CD4-positive, alpha-beta T cell treated with Interferon alpha-2 for 1 hour (primary cell): ENCODE measurements at places on chromosomes 16 and 17.

GRCh38 chr17:45902892-45903346 lies 8.6 kb downstream of the MAPT start:
- DNase-seq = no peak

DNA sequence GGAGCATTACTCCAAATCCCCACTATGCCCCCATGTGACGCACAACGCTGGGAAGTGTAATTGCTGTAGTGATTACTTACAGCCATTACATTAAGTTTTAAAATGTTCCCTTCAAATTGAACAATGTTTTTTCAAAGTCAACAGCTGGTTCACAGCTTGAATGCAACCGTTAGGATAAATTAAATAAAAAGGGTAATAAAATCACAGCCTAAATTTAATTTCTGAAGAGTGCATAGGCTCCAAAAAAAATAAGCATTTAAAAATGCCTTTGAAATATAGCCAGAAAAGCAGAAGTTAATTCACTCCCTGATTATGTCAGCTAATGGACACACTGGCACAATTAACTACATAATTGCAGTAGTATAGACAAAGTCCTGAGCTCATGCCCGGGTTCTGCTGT lies 50.5 kb upstream of the KDM8 start:
- no peak for DNase-seq

DNA sequence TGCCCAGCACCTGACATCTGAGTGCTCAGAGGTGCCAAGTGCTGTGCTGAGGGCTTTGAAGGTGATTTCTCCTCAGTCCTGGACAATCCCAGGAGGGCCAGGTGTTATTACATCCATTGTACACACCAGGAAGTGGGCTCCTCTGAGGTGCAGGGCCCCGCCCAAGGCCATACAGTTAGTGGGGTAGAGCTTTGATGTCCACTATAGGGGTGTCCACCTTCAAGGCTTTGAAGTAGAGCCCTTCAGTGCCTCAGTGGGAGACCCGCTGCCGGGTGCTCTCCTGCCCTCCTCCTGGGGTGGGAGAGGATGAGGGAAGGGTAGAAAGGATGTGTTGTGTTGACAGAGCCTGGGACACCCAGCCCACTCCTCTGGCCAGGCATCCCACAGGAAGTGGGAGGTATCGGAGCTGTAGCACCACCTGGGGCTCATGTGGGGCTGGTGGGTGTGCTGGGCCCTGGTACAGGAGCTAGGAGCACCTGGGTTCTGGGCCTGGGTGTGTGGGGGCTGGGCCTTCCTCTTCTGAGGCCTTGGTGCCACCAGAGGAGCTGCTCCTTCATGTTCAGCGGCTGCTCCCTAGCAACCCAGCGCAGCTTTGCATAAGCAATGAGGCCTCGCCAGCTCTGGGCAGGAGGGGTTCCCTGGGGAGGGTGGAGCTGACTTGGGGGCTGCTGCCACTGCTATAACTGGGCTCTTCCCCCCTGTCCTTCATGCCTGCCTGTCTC lies 7.4 kb downstream of the LASP1 start:
- peak; percentile 51 for DNase-seq

GRCh38 chr16:12300945-12301500 lies 324.5 kb downstream of the SNX29 start:
- no peak for DNase-seq

DNA sequence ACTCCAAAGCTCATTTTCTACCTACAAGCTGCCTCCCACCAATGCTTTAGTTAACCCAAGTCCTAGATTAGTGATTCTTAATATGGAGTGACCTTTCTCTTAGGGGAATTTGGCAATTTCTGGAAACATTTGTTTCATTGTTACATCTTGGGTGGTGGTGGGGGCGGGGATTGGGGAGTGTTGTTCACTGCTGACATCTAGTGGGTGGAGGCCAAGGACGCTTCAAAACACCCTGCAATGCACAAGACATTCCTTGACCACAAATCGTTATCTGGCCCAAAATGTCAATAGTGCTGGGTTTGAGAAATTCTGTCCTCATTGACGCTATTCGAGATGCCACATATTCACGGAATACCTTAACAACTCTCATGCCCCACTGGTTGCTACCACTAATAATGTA lies 282.9 kb downstream of the RBFOX1 start:
- DNase-seq = no peak

DNA sequence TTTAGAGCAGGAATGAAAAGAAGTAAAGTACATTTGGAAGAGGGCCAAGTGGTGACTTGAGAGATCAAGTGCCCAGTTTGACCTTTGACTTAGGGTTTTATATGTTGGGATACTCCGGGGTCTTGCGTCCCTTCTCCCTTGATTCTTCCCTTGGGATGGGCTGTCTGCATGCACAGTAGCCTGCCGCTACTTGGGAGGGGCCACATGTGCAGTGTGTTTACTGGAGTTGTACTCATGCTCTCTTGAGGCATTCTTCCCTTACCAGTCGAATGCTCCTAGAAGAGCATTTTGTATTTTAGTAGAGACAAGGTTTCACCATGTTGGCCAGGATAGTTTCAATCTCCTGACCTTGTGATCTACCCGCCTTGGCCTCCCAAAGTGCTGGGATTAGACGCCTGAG lies 23.8 kb downstream of the GDPD1 start:
- no peak for DNase-seq

DNA sequence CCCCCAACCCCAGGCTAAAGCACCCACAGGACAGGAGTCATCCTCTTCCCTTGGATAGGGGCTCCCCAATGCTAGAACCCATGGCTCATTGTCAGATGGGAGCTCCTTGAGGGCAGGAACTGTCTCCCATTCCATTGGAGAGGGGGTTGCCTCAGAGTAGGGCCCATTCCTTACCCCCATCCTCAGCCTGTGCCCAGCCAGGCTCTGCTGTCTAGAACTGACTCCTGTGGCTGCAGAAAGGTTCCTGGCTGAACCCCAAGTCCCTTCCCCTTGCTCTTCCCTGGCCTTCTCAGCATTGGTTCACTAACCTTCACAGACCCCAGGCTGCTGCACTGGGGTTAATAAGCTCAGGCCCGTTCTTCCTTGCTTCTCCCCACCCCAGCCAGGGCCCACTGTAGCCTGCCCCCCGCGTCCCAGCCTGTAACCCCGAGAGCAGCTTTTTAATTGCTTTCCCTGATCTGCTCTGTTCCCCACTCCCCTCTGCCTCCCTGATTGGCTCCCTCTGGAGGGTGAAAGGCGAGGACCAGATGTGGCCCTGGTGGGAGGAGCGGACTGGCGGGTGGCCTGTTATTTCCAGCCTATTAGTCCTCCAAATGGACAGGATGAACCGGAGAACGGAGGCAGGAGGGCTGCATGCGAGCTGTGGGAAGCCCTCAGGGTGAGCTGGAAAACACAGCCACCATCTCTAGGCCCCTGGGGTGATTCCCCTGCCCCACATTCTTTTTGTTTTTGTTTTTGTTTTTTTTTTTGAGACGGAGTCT lies 6.0 kb upstream of the GFAP start:
- no peak for DNase-seq

- DNase-seq = no peak
Measured at GRCh38 chr16:11585460-11586377, 1.0 kb downstream of the LITAF start.

GRCh38 chr16:80023865-80024264 lies 423.3 kb upstream of the MAF start:
- DNase-seq = no peak

GRCh38 chr17:11671126-11671525 lies 72.9 kb downstream of the DNAH9 start:
- DNase-seq = no peak

DNA sequence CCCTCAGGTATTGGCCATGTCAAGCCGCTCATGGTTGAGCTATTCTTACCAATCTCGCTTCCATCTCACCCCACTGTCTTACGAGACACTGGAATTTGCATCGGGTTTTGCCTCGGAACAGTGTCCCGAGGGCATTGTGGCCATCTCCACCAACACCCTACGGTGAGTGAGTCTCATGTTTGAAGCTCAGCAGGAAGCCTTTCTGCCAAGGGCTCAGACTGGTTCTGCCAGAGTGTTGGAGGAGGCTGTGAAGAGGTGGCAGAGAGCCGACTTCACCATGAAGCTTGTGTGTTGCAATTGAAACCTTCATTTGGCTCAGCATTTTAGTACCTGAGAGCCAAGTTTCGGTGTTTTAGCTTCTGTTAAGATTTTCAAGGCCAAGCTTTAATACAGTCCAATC lies 38.0 kb downstream of the SF3B3 start:
- no peak for DNase-seq

- DNase-seq = no peak
Measured at GRCh38 chr17:38540514-38541045, 65.2 kb downstream of the SRCIN1 start.

DNA sequence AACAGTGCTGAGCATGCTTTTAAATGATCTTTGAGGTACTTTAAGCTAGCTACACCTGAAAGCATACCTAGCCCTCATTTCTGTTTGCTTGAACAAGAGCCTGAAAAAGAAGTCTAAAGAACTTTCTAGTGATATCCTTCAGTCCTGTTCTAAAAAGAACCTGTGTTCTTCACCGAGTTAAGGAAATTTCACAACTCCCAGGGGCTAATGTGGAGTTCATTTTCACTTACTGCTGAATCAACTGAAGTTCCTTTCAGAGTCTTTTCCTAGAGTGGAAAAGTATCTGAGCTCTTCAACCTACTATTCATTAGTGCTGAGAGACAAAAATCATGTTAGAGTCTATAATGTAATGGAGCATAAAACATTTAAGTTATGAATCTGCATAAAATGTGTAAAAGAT lies 66.9 kb downstream of the CHD9 start:
- no peak for DNase-seq

DNA sequence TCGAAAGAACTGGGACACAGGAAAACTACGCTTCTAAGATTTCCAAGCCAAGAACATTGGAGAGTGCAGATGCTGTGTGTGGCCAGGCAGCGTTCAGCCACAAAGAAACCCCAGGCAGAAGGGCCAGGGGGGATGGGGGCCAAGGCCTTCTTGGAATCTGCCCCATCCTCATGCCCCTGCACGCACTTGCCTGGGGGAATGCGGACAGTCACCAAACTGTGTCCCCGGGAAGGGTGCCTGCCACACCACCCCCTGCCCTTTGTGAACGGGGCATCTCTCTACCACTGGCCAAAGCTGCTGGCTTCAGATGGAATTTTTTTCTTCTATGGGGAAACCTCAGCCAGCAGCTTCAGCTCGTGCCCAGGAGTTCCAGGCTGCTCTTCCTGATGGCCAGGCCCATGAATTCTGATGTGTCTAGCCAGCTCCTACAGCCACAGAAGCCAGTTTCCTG lies 32.0 kb upstream of the DNAH17 start:
- DNase-seq = no peak

GRCh38 chr17:3385869-3386816 lies at the start of gene OR3A2:
OR3A2 (minus strand) TSS chr17:3386308.
- DNase-seq = peak; percentile 28

DNA sequence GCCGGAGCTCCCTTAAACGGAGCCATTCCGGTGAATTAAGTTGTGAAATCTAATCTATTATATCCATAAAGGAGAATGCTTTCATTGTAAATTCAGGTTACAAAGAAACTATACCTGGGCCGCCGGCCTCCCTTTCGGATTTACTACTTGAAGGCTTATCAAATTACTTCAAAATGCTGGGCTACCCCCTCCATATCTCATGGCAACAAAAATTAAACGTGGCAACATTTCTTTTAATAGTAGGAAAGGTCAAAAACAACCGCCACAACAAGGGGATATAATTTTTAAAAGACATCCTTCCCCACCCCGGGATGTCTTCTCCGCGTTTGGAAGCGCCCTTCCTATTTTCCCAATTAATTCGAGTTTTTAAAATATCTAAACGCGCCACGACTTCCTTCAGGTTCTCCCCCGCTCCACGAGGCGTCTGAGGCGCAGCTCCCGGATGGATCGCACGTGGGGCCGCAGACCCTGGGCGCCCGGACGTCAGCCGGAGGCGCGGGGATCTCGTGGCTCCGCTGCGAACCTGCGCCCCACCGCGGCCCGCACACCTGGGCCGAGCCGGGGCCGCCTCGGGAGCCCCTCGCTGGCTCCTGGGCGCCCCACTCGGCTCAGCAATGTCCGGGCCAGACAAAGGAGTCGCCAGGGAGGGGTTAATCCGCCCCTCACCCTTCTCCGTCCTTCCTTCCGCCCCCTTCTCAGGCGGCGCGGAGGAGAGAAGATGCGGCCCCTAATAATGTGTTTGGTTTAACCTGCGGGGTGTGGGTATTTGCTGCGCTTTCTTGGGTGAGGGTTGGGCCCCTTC lies 47.4 kb upstream of the SLC38A10 start:
- DNase-seq = no peak

DNA sequence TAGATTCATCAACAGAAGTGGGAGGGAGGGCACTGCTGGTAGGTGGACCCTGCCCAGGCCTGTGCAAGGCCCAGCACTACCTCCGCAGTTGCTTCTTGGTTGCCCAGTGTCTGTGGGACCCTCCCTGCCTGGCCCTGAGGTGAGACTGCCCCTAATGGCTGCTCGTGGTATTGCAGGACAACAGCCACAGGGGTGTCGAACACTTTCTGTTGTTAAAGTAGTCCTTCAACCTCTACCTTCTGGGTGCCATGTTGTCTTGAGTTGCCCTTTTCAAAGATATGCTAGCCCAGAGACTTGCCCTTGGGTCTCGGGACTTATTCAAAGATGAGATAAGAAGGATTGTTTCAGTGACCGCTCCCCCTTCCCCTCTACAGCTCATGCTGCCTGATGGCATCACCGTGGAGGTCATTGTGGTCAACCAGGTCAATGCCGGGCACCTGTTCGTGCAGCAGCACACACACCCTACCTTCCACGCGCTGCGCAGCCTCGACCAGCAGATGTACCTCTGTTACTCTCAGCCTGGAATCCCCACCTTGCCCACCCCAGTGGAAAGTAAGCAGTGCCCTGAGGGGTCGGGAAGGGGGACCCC lies 29.1 kb downstream of the AKAP1 start:
- DNase-seq = peak; percentile 50

DNA sequence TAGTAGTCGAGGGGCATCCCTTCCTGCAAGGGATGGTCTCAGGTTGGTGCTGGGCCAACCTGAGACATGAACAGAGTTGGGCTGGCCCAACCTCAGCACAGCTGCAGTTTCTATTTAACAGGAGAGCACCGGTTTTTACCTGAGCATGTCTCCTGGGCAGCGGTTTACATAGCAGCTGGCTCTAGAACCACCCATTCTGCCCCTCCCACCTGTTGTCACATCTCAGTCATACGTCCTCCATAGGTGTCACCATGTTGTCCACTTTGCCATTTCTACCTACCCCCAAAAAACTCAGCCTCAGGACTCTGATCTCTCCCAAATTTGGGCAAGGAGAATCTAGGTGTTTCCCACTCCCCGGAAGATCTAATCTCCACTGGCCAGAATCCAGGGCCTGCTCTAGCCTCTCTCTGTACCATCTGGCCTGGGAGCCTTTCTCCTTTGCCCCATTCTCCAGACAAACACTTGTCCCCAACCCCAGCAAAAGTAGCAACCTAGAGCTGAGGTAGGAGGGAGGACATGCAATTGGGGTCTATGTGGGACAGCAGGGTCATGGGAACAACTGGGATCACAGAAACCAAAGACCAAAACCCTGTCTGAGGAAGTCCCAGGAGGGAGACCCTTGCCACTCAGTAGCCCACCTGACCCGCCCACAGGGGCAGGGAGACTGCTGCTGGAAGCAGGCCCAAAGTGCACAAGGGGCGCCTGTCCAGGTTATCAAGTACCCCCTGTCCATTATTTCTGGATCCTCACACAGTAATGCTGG lies 19.1 kb downstream of the ETV4 start:
- DNase-seq = no peak

DNA sequence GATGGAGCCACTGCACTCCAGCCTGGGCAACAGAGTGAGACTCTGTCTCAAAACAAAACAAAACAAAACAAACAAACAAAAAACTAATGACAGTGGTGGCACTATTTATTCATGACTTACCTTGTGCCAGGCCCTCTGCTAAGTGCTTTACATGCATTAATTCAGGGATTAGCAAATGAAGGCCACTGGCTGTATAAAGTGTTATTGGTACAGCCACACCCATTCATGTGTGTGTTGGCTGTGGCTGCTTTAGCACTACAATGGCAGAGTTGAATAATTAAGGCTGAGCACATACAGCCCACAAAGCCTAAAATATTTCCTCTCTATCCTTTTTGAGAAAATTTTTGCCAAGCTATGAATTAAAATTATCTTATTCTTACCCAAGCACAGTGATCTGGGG lies 531.8 kb upstream of the CDH5 start:
- DNase-seq = no peak
